ENCODE measurements at places on chromosomes 3 and 15.

GRCh38 chr3:61181874-61182273 is 69.4 kb downstream of the FHIT start:
- DNase-seq: no peak

DNA sequence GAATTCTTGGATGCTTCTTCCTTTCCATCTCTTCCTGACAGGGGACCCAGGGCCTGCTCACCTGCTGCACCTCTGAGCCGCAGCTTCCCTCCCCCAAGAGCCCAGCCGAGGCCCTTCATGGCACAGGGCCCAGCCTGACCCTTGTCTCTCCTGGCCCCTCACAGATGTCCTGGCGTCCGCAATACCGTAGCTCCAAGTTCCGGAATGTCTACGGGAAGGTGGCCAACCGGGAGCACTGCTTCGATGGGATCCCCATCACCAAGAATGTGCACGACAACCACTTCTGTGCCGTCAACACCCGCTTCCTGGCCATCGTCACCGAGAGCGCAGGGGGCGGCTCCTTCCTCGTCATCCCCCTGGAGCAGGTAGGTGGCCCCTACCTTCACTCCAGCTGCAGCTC is 66.2 kb downstream of the CORO2B start:
- no peak for DNase-seq

DNA sequence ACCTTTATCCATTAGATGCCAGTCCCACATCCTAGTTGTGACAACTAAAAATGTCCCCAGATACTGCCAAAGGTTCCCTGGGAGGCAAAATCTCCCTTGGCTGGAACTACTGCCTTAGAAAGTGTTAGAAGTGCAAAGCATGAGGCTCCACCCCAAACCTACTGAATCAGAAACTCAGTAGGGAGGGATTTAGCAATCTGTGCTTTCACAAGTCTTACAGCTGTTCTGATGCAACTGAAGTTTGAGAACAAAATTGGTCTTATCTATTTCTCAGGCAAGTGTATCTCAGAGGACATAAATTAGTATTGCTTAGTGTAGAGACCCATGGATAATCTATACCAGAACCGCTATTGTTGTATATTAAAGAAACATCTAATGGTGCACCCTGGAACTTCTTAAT is 70.2 kb downstream of the CLDN1 start:
- no peak for DNase-seq

GRCh38 chr15:35680951-35681350 is 135.0 kb upstream of the DPH6 start:
- no peak for DNase-seq

- DNase-seq: no peak
Observed at GRCh38 chr15:58286523-58286922, 145.3 kb upstream of the LIPC start.

DNA sequence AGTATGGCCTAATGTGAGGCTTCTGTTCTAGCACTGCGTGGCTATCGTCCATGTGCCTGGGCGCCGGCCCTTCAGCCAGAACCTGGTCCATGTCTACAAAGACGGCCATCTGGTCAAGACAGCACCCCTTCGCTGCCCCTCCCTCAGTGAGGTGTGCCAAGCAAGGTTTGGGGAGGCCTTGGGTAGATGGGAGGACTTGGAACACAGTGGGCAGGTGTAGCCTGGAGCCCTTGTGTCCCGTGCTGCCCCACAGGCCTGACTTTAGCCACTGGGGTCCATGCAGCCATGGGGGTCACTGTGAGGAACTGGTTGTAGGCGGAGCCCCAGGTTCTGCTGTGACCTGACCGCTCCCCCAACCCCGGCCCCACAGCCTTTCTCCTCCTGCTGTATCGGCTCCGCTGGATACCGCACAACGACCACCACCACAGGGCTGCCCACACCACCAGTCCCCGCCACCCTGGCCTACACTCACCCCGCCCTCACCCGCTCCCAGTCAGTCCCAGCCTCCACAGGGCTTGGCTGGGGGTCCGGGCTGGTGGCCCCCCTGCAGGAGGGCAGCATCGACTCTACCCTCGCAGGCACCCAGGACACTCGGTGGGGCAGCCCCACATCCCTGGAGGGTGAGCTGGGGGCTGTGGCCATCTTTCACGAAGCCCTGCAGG is 16.6 kb downstream of the NBEAL2 start:
- no peak for DNase-seq

- DNase-seq: no peak
Observed at GRCh38 chr3:48042071-48042760, 26.0 kb upstream of the MAP4 start.

Data from CD4-positive, alpha-beta T cell treated with Interferon alpha-2 for 1 hour (primary cell).